Stromal cell of bone marrow (primary cell): ENCODE measurements at places on chromosomes 2 and 18.
A peak's percentile ranks its signal among the peaks of the same experiment; 100 is the strongest.

DNA sequence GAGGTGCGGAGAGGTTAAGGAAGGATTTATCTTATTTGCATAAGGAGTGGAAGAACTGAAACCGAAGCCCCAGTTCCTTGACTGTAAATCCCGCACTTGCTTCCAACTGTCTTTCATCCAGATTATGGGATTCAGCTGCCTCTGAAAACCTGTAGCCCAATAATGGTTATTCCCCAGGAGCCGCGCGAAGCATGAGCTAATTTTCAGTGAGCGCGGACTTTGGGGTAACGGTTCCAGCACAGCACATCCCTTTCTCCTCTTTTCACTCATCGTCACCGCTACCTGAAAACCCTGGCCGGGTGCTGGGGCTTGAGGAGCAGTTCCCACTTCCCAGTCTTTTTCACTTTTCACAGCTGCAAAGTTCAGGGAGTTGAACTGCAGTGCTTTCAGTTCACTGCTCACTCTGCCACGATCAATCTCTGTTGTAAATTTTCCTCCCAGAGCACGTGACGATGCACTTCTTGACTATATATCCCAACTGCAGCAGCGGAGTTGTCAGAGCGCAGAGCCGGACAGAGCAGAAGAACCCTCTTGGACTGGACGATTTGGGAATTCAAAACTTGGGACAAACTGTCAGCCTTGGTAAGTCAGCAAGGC, at the start of gene KCNE4:
KCNE4 (plus strand) TSS at position 498 of the 597 bp plus-strand sequence. CDS start 641 bp downstream, outside the sequence.
- peak; percentile 69 for DNase-seq

GRCh38 chr2:165114346-165114939, 89.4 kb downstream of the SCN3A start:
- peak; percentile 9 for DNase-seq

- peak; percentile 64 for DNase-seq
Measured at GRCh38 chr2:234548695-234549420, 52.0 kb upstream of the ARL4C start.

DNA sequence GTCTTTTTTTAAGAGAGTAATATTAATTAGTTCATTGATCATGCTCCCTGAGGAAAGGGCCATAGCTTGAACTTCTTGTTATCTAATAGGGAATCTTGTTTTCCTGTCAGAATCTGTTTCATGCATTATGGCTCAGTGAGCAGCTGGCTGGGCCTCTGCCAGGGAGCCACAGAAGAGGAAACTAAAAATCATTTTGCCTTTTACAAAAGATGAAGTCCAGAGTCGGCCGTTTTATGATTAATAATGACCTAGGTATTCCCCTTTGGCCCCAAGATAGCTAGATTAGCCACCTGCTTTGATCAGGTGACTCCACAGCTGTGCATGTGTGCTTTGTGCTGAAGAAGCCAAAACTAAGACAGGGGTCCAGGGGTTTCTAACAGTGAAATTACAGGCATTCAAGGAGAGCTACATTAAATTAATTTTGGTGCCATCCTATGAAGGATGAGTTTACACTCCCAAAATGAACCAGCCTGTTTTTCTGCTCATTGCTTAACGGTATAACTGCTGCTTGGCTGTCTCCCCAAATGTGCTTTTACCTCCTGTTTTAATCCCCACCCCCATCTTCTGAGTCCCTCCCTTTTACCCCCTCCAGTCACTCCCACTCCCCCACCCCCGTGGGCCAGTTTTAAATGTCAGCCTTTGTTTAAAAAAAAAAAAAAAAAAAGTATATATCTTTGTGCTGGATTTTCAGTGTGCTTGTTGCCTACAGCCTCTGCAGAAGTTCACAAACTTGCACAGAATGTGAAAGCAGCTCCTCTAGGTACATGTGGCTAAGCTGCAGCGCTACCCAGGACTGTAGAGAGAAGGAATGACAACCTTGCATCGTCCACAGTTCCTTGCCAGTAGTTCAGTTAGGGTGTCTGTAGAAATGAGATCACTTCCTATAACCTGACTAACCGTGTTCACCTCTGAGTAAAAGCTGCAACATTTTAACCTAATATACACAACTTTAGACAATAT, 93.1 kb downstream of the CABLES1 start:
- DNase-seq: no peak

DNA sequence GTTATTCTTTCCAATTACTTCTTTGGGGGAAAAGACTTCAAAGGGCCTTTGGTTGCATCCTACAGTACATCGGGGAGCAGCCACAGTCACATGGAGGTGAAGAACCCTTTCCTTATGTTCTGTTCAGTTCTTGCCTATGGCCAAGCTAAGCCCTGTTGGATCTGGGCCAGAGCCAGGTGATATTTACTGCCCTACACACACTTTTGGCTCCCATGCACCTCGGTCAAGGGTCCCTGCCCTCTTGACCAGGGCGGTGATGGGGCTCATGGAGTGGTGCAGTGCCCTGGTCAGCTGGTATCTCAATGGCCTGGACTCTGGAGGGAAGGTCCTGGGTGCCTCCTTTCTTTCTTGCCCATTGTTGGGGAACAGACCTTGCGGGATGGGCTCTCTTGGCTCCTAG, 98.7 kb downstream of the VAPA start:
- DNase-seq: no peak

GRCh38 chr18:35158728-35159450, 81.9 kb upstream of the ZNF397 start:
- DNase-seq: no peak

DNA sequence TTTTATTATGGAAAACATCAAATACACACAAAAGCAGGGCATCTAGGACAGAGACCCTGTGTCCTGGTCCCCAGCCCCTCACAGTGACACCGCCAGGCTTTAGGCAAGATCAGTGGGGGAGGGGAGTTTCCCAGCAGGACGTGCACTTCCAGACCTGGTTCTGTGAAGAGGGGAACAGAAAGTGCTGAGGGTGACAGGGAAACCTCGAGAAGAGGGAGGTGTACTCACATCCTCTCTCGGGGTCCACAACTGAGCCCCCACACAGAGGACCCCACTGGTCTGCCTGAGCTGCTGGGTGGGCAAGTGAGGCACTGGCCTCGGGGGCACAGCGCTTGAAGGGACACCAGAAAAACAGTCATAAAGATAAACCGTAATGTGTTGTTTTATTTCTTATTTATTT, 4.4 kb upstream of the GPR35 start:
- no peak for DNase-seq

- DNase-seq: no peak
Measured at GRCh38 chr2:58606799-58607198, 365.7 kb upstream of the FANCL start.

DNA sequence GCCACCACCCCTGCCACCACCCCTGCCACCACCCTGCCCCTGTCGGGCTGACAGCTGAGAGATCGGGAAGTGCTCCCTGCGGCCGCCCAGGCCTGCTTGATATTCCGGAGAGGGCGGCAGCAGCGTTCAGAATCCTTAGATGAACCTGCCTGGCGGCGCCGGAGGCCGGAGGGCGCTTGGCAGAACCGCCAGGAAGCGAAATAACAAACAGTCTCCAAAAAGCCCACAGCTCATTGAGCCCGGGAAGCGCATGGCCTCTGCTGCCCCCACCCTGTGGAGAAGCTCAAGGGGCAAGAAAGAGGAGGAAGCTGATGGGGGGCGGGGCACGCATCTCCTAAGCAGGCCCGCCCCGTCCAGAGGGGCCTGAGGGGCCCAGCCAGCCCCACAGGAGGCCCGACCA, 92.2 kb upstream of the MBOAT2 start:
- DNase-seq: peak; percentile 28

GRCh38 chr2:15205562-15205961, 355.6 kb downstream of the NBAS start:
- DNase-seq: no peak

DNA sequence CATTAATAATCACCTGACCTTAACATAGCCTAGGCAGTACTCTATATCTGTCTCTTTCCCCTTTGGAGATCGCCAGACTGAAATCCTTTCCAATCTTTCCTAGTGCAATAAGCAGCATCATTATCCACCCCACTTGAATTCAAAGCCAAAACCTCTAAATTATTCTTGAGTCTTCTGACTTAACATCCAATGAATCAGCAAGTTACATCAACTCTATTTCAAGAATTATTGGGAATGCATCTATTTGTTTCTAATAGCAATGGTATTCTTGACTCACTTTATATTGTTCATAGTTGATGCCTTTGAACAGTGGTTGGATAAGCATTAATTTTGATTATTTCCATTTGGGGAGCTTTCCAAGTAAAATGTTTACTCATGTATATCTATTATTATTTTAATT, 144.8 kb downstream of the ZNF804A start:
- no peak for DNase-seq

DNA sequence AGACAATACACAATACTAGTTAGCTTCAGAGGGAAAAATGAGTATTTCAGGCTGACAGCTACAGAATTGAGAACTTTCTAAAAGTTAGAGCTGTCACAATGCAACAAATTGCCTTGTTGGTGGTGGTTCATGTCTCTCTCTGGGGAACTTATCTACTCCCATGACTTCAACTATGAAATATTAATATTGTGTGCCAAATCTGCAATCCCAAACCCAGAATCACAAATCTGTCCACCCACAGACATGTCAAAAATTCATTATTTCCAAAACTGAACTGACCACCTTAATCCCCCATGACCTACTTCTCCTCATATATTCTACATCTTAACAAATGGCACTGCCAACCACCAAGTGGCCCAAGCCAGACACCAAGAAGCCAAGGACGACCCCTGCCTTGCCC, 143.5 kb downstream of the TCF4 start:
- no peak for DNase-seq

DNA sequence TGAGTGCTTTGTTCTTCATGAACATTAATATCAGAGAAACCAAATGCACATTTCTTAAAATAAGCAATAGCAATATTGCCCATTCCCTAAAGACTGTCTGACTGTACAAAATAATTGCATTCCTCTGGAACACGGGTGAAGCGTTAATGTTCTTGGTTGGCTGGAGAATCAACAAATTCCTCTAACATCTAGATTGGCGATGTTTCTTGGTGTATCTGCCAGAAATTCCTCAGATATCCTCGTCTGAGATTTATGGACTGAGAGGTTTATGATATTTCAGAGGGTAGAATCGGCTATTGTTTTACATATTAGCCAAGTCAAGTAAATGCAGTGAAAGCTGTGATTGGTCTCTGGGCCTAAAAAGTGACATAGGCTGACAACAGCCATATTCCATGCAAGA, 27.1 kb upstream of the SPTBN1 start:
- DNase-seq: no peak

- DNase-seq: no peak
Measured at GRCh38 chr18:7735196-7735595, 168.1 kb downstream of the PTPRM start.

DNA sequence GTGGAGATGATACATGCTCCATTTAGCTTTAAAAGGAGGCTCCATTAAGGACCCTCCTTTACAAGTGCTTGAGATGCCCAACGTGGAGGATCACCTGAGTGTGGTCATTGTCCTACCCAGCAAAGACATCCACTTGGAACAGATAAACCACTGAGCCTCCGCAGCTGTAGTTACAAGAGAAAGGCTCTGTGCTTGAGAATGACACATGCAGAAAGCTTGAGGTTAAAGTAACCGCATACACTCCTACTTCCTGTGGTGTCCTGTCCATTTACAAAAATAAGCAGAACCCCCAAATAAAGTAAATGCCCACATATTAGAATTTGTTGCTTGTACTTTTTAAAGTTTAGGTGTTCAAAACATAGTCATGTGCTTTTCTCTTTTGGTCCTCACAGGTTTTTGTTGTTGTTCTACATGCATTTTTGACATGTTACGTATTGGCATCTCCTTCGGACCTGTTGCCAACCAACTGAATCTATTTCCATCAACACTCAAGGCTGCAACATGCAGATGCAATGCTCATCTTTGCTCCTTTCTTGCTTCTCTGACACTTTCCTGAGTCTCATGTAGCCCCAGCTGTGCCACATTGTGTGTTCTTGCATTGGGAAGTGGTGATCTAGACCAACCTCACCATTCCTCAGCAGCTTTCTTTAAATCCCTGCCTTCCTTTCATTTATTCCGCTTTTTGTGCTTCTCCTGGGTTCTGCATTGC, 56.0 kb downstream of the SERPINB7 start:
- DNase-seq: peak; percentile 24

- DNase-seq: no peak
Measured at GRCh38 chr2:98555696-98556095, 52.6 kb downstream of the COA5 start.

- no peak for DNase-seq
Measured at GRCh38 chr2:102540882-102541281, 67.9 kb downstream of the SLC9A4 start.

DNA sequence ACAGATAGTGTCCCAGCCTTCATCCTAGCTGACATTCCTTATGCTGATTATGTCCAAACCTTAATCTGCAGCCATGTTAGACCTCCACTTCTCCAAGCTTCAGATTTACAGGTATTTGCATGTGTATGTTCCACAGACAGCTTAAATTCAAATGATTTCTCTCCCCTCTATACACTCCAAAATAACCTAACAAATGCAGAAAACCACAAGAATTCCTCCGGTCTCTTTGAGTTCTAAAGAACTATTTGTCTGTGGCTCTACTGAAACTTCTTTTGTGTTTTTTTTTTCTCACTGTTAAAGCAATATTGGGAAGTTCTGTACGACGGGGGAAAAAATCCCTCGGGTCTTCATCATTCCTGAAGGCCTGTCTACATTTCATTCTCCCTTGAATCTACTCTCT, 8.6 kb downstream of the NDUFS1 start:
- no peak for DNase-seq

DNA sequence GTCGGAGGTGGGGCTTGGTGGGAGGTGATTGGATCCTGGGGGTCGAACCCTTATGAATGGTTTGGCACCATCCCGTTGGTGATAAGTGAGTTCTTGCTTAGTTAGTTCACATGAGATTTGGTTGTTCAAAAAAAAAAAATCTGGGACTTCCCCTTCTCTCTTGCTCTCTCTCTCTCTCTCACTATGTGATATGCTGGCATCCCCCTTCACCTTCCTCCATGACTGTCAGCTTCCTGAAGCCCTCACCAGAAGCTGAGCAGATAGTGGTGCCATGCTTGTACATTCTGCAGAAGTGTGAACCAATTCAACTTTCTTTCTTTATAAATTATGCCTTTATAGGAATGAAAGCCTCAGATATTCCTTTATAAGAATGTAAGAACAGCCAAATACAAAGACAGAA, 269.7 kb upstream of the APCDD1 start:
- no peak for DNase-seq

DNA sequence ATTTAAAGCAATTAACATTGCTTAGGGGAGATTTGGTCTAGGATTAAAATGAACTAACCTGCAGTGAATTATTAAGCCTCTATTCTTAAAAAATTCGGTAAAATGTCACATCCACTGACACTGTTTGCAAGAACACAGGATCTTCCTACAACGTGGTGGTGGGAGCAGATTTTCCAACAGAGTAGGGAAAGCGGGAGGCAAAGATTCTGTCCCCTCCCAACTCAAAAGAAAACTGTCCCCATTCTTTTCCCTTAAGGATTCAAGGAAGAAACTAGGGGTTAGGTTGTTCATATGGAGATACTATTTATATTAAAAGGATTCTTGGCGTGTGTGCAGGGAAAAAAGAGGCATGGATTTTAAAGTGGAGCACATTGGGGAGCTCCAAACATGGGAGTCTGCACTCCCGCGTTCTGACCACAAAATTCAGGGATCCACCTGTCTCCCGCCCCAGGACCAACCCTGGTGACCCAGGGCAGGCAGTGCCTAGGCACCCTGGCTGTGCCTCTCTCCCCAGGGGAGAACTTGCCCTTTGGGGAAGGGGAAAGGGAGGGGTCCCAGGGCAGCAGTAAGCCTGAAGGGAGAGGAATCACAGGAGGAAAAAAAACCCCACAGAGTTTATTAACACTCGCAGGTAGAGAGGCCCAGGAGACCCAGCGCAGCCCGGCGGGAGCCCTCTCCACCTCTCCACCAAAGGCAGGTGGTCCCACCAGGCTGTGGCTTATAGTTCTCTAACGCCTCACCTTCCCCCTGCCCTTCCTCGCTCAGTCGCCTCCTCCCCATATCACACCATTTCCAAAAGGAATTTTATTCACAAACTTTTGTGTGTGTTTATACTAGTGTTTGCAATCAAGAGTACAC, 2.3 kb downstream of the PTGR3 start:
- no peak for DNase-seq
